ENCODE measurements at places on chromosomes 11 and 22.

- DNase-seq = no peak
Observed at GRCh38 chr22:20729194-20729593, 44.7 kb upstream of the SERPIND1 start.

DNA sequence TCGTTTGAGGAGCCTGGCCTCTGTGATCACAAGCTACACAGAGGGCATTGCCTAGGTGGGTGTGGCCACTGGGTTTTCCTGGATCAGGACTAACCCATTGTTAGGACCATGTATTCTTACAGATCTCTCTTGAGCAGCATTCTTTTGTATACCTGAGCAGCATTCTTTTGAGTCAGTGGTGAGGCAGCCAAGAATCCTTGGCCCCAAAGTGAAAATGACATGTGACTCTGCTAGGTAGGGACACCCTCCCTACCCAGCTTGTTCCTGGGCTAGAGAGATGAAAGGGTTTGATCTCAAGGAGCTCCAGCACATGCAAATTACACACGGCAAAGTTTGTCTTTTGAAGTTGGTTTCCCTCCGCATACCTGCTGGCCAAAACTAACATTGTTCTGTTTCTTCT lies 55.0 kb upstream of the HORMAD2 start:
- DNase-seq = no peak

DNA sequence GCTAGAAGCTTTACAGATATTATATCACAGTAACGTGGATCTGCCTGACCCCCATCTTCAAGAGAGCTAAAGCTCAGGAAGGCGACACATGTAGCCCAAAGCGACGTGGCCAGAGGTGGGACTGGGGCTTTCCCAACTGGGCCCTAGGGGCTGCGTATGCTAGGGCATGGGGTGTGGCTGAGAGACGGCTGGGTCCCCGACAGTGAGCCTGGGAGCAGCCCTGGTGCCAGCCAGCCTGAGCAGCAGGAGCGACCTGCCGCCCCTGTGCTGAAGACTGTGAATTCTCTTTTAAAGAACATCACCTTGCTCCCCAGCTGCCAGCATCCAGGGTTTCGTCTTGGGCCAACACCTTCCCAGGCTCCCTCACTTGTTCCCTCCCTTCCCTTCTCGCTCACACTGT lies 32.9 kb upstream of the CYP2D6 start:
- DNase-seq = no peak

GRCh38 chr11:122116591-122116990 lies 576 bp upstream of the BLID start:
- no peak for DNase-seq

- no peak for DNase-seq
Observed at GRCh38 chr22:37632174-37633088, 7.0 kb upstream of the SH3BP1 start.

DNA sequence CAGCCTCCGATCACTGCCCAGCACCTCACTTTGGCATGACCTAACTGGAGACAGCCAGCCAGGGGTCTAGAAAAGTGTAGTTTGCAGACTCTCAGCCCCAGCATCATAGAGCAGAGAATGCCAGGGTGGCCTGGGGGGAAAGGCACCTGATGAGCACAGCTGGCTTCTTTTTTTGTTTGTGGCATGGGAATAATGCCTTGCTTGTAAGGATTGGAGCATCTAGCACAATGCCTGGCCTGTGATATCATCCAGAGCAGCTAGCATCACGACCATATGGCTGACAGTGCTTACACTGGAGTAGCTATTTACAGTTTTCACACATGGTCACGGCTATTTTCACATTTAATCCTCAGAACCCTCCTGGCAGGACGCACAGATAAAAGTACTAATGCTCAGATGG lies 594.8 kb upstream of the B3GAT1 start:
- DNase-seq = no peak

DNA sequence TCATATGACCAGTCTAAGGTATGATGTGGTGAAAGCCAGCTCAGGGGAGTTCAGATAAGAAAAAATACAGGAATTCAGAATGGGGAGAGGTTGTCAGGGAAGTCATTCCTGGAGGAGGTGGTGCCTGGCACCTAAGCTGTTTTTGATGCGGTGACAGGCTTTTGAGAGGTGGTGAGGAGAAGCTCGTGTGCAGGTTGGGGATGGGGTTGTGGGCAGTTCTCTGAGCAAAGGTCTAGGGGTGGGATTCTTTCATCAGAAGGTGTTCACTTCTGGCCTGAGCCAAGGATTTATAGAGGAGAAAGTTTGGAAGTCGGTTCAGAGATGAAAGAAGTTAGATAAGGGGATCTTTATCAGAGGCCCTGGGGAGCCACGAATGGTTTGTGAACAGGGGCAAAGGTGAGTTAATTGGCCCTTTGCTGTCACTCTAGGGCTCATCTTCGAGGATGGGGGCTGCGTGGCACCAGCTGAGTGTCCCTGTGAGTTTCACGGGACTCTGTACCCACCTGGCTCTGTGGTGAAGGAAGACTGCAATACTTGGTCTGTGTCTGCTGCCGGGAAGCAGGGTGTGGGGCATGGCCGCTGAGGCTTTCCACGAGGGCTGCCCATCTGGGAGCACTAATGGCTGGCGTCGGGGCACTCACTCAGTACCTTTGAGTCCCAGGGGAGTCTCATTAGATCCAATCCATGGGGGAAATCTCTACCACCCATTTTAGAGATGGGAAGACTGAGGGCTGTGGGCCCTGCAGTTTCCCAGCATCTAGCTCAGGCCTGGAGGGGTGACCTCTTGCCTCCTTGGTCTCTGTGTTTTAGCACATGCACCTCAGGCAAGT lies 13.4 kb downstream of the OTOG start:
- no peak for DNase-seq

GRCh38 chr11:12786450-12786849 lies 112.2 kb downstream of the TEAD1 start:
- no peak for DNase-seq

GRCh38 chr22:46829941-46830715 lies 67.7 kb downstream of the TBC1D22A start:
- no peak for DNase-seq

- no peak for DNase-seq
Observed at GRCh38 chr11:15937601-15938120, 418.7 kb downstream of the SOX6 start.

DNA sequence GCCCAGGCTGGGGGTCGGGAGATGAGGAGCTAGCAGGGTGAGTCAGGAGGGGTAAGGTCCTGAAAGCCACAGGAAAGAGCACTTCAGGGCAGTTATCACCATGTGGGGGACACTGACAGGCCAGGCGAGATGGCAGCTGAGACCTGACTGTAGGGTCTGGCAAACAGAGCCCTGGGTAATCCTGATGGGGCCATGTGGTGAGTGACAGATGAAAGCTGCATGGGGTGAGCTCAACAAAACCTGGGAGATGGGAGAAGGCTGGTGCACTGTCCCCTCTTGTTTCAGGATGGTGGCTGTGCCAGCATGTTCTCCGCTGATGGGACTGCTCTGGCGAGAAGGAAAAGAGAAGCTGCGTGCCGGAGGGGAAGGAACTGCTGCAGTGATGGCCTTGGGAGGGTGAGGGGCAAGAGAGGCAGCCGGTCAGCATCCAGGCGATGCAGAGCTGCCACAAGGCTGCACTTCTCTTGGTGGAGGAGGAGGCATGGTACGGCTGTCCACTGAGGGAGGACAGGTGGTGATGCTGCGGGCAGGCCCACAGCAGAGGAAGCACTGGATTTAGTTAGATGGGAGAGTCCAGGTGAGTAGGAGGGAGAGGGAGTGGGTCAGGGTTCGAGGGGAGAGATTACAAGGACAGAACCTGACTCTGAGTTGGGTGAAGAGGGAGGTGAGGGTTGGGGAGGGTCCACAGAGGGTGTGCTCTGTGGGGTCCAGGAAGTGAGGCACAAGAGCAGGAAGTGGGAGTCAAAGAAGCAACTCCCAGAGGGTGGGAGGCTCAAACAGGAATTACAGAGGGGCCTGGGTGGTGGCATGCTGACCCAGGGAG lies 3.8 kb downstream of the TOP3B start:
- DNase-seq = no peak

GRCh38 chr22:49499433-49500075 lies 328.1 kb downstream of the BRD1 start:
- DNase-seq = no peak

GRCh38 chr11:121206810-121207209 lies 85.8 kb upstream of the SC5D start:
- DNase-seq = no peak

DNA sequence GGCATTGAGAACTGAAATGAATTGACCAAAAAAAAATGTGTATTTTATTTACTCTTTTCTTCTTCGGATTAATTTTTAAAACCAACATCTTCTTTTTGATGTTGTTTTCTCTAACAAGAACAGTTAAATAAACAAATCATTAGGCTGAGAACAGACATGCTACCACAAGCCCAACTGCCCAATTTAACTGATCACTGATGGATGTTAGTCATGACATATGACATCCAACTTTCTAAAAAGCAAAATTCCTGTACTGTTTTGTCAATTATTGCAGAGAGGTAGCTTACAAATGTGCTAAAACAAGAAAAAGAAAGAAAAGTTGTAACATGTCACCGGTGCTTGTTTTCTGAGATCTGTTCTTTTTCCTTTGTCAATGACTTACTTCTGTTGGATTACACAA lies 232.1 kb downstream of the C11orf87 start:
- no peak for DNase-seq

- DNase-seq = no peak
Observed at GRCh38 chr11:65424205-65425104, 1.9 kb downstream of the NEAT1 start.

- DNase-seq = peak; percentile 27
Observed at GRCh38 chr22:20741634-20742581, 32.0 kb upstream of the SERPIND1 start.

DNA sequence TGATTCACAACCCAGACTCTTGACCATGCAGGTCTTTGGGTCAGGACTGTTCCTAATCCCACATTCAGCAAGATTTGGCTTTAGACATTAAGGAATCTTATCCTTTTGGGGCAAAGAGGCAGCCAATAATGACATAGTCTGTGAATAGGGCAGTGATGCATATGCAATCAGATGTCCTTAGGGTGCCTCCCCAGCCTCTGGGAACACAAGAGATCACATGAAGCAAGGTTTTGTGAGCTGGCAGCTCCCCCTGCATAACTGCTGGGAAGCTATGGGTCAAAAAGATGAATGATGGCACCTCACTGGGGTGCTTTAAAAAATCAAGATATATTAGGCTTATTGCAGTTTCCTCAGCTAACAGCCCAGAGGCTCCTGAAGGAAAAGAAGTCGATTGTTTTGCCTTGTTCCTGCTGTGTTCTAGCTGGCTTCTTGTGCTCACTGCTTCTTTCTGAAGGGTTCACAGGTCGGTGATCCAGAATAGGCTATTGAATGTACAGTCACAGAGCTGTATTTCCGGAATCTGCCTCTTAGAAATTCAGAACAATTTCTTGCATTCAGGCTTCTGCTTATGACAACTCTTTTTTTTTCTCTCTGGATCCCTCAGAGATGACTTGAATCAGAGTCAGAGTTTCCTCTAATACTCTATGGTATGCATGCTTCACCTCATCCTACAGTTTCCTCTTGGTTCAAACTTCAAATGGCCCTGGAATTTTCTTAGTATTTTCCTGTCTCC lies 31.7 kb downstream of the INSC start:
- DNase-seq = no peak

DNA sequence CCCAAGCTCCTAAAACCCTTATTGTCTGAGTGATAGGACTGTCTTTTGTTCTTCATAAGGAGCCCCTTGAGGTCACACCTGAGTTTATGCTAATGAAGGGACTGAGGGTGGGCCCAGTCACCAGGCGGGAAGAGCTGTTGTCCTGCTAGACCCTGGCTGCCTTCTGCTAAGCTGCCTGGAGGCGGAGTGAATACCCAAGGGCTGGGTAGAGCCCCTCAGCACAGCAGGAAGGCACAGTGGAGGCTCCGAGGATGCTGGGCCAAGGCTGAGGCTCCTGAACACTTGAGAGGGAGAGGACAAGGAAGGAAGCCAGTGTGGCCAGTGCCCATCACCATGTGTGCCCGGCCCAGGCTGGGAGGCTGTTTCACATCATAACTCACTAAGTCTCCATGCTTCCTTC lies 4.8 kb upstream of the PHF21B start:
- no peak for DNase-seq

DNA sequence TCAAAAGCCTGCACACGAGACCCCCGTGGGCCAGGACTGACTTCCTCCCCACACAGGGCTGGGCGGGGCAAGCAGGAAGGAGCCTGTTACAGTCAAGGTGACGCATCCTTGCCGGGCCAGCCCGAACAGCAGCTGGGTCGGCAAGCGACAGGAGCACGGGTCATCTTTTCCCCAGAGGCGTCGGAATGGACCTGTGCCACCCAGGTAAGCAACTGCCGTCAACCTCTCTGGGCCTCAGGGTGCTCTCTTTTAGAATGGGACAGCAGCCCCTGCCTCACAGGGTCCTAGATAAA lies at the start of gene CYTH4:
TSS of gene CYTH4 (plus strand) at position 124 of the 293 bp plus-strand sequence. CDS start at position 186, 62 bp downstream.
- DNase-seq = no peak

DNA sequence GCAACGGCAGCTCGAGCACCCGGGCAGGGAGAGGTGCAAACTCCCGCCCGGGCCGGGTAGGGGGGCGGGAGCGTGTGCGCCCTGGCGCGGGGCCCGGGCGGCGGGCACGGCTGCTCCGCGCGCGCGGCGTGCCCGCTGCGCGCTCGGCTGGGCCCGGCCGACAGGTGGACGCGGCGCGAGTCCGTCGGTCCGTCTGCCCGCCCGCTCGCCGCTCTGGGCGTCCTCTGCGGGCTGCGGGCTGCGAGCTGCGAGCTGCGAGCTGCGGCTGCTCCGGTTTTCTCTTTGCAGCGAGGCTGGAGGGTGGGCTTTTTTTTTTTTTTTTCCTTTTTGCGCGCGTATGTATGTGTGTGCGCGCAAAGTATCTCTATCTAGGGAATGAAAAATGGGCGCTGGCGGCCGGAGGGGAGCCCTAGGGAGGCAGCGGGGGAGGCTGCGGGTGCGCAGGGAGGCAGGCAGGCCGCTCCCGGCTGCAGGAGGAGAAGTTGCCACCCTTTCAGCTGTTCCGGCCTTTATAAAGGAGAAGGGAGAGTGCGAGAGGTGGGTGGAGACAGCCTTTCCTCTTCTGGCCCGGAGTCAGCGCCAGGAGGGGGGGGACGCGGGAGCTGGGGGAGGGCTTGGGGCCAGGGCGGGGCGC lies at the start of gene PDGFB:
TSS of gene PDGFB (minus strand) at position 487 of the 634 bp plus-strand sequence. CDS start 1,019 bp downstream, outside the sequence.
- DNase-seq = no peak

- DNase-seq = no peak
Observed at GRCh38 chr22:48205790-48206189, 1443.3 kb downstream of the TBC1D22A start.

- no peak for DNase-seq
Observed at GRCh38 chr11:124643605-124644425, 21.2 kb downstream of the TBRG1 start.

DNA sequence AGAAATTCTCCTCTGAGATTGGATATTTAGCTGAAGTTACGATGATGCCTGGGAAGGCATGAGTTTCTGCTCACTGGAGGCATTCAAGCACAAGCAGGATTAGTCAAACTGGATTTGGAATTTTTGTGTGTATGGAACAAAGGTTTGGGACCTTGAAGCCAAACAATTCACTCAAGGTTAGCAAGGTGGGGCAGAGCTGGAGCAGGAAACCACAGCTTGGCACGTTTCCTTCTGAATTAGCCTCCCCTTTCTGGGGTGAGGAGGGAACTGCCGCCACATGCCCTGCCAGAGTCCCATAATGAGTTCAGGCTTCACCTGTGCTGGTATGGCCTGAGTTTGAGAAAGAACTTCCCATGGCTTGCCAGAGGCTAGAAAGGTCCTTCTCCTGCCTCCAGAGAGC lies 50.9 kb upstream of the RRAS2 start:
- DNase-seq = no peak
